T-helper 2 cell treated with Interferon-gamma antibody and Interleukin-4, amounts not matched to agents 5 μg/mL and 100 μg/mL, for 36 hours (primary cell): ENCODE measurements at places on chromosomes 1 and 21.

GRCh38 chr1:171969813-171970212 lies 128.5 kb downstream of the DNM3 start:
- no peak for DNase-seq

GRCh38 chr21:34524646-34525601 lies 12.9 kb upstream of the KCNE1 start:
- no peak for DNase-seq

GRCh38 chr1:60540141-60540540 lies 466.6 kb upstream of the C1orf87 start:
- DNase-seq, result no peak

- no peak for DNase-seq
Measured at GRCh38 chr21:34074283-34075090, 1.1 kb downstream of the MRPS6 start.

DNA sequence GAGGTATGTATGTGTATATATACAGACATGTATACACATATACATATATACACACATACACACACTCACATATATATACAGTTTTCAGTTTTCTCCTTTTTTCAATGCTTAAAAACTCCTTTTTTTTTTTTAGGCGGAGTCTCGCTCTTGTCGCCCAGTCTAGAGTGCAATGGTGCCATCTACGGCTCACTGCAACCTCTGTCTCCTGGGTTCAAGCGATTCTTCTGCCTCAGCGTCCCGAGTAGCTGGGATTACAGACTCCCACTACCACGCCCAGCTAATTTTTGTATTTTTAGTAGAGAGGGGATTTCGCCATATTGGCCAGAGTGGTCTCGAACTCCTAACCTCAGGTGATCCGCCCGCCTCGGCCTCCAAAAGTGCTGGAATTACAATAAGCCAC lies 27.0 kb downstream of the STYXL2 start:
- no peak for DNase-seq
